A549 treated with CpdA at 1 μM for 4 hours (cell line): ENCODE measurements at places on chromosomes 4 and X. TPM values are rescaled to one million over a fixed set of nuclear protein-coding genes. Genes with fewer than 3 reads are reported as not detected.

The SPCS3 gene
- total RNA-seq: 34.7 to 42.9 TPM (median 40.0 TPM) in 5 replicates

The LRPAP1 gene
- 102 to 136 TPM (median 128 TPM) in 5 replicates for total RNA-seq

The ATP1B4 gene
- 0.01 TPM in 1 of 5 replicates, not detected in the others for total RNA-seq

The XAGE2 gene
- total RNA-seq: not detected in 5 replicates

The ADGRL3 gene
- total RNA-seq: 0.01 to 0.05 TPM (median 0.02 TPM) in 3 of 5 replicates, not detected in the others

The AFM gene
- not detected in 5 replicates for total RNA-seq

The RFC1 gene
- total RNA-seq: 17.3 to 26.9 TPM (median 19.2 TPM) in 5 replicates

The MID1 gene
- total RNA-seq: 38.0 to 54.9 TPM (median 47.8 TPM) in 5 replicates

The CT45A8 gene
- total RNA-seq: not detected in 5 replicates

The CTAG2 gene
- total RNA-seq: not detected in 5 replicates

The PWWP3B gene
- not detected in 5 replicates for total RNA-seq

The VAMP7 gene
- total RNA-seq: 26.9 to 36.4 TPM (median 30.8 TPM) in 5 replicates

The GABRA4 gene
- total RNA-seq: not detected in 5 replicates

The ERVMER34-1 gene
- 0.42 to 0.84 TPM (median 0.54 TPM) in 5 replicates for total RNA-seq

The MAPK10 gene
- total RNA-seq: 0.34 to 0.66 TPM (median 0.44 TPM) in 5 replicates

The MAGEE2 gene
- total RNA-seq: not detected in 5 replicates

The CFAP97 gene
- total RNA-seq: 9.6 to 14.7 TPM (median 12.2 TPM) in 5 replicates

The ABLIM2 gene
- 0.35 to 0.87 TPM (median 0.40 TPM) in 5 replicates for total RNA-seq

The RNF175 gene
- total RNA-seq: not detected in 5 replicates

The TREX2 gene
- 0.78 to 2.2 TPM (median 1.6 TPM) in 5 replicates for total RNA-seq

The ARAP2 gene
- 0.36 to 0.75 TPM (median 0.43 TPM) in 5 replicates for total RNA-seq

The WDR44 gene
- total RNA-seq: 10.3 to 16.0 TPM (median 12.3 TPM) in 5 replicates

The VCX2 gene
- not detected in 5 replicates for total RNA-seq

The COX18 gene
- total RNA-seq: 6.0 to 7.3 TPM (median 6.8 TPM) in 5 replicates

The IL2 gene
- total RNA-seq: not detected in 5 replicates

The PSAPL1 gene
- total RNA-seq: 0.07 to 0.10 TPM (median 0.09 TPM) in 5 replicates

The GPRIN3 gene
- total RNA-seq: 3.0 to 5.7 TPM (median 5.5 TPM) in 5 replicates

The RTL9 gene
- total RNA-seq: 0.05 to 0.12 TPM (median 0.07 TPM) in 5 replicates

The IBSP gene
- total RNA-seq: not detected in 5 replicates

The ZNF518B gene
- 2.6 to 4.6 TPM (median 3.4 TPM) in 5 replicates for total RNA-seq

The GYPB gene
- not detected in 5 replicates for total RNA-seq
